ENCODE measurements at places on chromosomes 3 and 15.

- DNase-seq: no peak
Observed at GRCh38 chr3:70277304-70277703, 35.1 kb downstream of the MDFIC2 start.

DNA sequence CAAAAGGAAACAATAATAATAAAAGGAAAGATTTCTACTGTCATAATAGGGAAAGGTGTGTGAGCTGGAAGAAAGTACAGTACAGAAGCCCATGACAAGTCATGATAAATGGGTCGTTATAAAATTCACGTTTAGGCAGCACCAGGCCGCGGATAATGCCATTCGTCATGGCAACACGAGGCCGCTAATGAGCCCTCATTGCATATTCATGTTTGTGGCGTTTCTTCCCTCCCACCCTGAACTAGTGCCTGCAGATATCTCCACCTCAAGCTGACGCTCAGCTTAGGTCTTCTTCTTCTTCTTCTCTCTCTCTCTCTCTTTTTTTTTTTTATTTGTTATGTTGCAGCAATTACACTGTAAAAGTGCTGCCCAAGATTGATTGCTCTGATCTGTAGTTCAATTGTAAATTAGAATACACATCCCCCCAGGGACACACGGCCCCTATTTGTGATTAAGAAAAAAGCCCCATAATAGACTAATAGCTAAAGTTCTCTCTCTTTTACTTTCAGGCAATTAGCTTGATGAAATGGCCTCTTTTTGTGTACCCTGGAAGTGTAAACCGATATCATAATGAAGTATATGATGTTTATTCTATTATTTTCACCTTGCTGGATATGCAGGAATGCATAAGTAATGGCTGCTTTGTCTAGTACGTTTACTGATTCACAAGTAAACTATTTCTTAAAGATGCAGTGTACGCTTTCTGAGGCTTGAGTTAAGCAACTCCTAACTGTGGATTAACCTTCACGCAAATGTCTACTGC, 61.9 kb upstream of the NR2F2 start:
- DNase-seq: no peak

DNA sequence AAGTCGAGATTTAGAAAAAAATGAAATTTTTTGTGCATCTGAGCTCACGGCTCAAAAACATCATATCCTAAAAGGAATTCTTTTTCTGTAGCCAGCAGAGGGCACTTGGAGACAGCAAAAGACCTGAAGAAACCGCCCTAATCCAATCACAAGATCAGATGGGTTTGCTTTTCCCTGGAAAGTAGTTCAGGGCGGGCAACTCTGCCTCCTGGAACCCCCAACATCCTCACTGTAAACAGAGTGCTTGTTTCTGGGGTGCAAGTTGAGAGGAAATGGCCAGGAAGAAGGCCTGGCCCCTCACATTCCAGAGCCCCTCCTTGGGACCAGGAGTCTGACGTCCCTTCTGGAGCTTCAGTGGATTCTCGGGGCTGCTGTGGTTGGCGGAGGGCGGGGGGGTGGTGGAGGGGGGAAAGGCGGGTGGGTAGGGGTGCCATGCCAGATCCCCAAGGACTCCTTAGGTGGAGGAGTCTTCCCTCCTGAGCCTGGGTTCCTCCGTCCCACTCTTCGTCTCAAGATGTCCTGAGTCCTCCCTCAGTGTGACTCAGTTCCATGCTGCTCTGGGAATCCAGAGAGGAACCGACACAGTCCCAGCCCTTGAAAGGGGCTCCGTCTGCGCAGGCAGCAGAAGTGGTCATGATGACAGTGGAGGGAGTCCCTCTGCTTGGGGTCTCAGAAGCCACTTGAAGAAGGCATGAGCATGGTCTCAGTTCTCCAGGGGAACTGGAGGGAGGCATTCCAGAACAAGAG, 35.9 kb downstream of the CCK start:
- DNase-seq: no peak

- no peak for DNase-seq
Observed at GRCh38 chr15:58934521-58934920, 1.0 kb upstream of the SLTM start.

- no peak for DNase-seq
Observed at GRCh38 chr15:57767481-57767880, 61.0 kb downstream of the POLR2M start.

DNA sequence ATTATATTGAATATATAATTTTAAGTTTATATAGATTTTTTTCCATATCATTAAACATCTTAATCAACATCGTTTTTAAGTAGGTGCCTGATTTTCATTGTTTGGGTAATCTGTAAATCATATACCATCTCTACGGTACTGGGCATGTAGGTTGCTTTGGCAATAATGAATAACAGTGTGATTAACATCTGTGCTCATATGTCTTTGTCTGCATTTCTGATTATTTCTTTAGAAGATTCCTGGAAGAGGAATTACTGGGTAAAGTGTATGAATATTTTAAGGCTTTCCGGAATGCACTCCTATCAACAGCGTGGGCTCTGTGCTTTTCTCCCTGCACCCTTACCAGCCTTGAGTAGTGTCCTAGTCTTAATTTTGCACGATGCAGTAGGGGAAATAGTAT, 119.8 kb upstream of the LIPC start:
- no peak for DNase-seq

All from activated CD8-positive, alpha-beta memory T cell treated with anti-CD3 and anti-CD28 coated beads, Interleukin-2, amount 50 U/mL, for 4 hours (primary cell).